ENCODE measurements at places on chromosomes 12 and 14.

DNA sequence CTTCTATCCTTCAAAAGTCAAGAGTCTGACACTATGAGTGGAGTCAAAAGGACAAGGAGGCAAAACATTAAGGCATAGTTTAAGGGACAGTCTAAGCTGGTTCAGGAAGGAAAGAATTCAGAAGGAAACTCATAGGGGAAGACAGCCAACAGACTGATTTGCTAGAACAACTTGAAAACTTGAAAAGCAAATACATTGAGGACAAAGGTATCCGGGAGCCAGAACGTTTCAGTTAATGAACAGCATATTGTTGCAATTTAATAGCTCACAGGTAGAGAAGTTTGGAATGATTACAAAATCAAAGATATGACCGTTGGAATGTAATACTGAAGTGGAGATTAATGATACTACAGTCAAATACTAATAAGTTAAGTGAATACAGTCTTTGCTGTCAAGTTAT lies 312.8 kb upstream of the RPL10L start:
- DNase-seq = peak; percentile 29

DNA sequence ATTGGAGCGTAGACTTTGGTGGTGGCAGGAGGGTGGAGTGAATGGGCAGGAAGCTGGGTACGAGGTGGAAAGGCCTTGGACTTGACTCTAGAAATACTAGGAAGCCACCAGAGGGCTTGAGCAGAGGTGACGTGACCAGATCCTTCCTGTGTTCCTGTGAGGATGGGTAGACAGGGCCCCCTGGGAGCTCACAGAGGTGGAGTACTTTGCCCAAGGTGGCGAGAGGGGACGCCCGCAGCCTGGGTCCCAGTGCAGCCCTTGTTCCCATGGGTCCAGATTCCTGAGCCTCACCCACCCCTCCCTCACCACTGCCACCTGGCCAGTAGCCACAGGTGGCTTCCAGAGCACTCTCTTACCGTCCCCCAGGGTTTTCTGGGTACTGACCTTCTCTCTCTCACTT lies 89.8 kb downstream of the KIF26A start:
- DNase-seq = no peak

DNA sequence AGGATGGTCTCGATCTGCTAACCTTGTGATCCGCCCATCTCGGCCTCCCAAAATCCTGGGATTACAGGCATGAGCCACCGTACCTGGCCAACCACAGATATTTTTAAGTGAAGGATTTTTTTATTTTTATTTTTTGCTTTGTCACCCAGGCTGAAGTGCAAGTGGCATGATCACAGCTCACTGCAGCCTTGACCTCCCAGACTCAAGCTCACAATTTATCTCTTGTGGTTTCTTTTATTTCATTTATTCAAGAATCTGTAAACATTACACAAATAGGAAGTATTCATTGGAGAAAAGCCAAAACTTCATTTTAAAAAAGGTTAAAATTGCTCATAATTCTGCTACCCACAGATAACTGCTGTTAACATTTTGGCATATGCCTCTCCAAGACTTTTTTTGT lies 13.3 kb downstream of the MOAP1 start:
- no peak for DNase-seq

DNA sequence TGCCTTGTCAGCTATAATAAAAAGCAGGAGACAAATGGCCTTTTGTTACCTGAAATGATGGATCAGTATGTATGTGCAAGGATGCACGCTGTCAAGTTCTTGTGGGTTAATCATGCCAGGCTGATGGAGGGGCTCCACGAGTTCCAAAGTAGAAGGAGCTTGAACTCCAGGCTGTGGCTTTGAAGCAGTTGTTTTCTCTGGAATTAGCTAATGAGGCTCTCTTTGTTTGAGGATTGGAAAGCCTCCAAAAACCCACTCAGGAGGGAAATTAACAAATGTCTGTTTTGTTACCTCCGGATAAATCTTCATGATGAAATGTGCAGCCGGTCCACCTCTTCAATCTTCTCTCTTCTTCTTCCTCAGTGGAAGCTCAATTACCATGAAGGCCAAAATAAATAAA lies 605.5 kb downstream of the DIO2 start:
- DNase-seq = no peak

DNA sequence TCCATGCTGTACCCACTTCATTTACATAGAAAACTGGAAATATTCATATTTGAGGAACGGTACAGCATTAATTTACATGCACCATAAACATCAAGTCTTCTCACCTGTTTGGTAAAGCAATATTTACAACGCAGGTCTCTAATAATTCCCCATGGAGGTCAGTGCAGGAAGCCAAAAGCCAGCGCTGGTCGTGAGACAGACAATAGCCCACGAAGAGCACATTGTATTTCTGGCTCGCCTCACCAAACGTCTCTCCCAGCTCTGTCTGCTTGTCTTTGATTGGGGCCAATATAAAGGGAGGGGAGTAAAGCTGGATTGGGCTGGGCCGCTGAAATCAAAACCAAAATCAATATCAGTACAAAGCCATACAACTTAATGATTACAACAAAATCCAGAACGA lies 302.1 kb downstream of the MED13L start:
- no peak for DNase-seq

- no peak for DNase-seq
Measured at GRCh38 chr14:72876710-72877063, 17.2 kb downstream of the DPF3 start.

- no peak for DNase-seq
Measured at GRCh38 chr12:83619973-83620372, 933.3 kb downstream of the TMTC2 start.

GRCh38 chr14:37602605-37603453 lies 7.4 kb downstream of the TTC6 start:
- no peak for DNase-seq

DNA sequence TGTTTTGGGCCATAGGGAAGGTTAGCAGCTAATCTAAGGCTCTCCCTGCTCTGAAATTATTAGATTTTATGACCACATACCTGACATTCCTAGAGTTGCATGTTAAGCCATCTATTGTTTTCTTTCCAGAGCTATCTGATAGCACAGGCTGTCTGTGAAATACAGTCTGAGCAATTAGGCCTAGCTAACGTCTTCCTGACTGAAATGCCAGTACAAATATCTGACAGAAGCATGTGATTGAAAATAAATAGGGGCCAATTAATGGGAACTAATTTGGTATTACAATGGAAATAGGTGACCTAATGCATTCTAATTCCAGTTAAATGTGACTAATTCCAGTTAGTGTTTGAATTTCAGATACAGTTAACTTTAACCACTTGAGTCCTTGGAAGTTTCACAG lies 115.2 kb downstream of the C12orf75 start:
- no peak for DNase-seq

- DNase-seq = no peak
Measured at GRCh38 chr14:93753647-93754046, 34.6 kb downstream of the PRIMA1 start.

DNA sequence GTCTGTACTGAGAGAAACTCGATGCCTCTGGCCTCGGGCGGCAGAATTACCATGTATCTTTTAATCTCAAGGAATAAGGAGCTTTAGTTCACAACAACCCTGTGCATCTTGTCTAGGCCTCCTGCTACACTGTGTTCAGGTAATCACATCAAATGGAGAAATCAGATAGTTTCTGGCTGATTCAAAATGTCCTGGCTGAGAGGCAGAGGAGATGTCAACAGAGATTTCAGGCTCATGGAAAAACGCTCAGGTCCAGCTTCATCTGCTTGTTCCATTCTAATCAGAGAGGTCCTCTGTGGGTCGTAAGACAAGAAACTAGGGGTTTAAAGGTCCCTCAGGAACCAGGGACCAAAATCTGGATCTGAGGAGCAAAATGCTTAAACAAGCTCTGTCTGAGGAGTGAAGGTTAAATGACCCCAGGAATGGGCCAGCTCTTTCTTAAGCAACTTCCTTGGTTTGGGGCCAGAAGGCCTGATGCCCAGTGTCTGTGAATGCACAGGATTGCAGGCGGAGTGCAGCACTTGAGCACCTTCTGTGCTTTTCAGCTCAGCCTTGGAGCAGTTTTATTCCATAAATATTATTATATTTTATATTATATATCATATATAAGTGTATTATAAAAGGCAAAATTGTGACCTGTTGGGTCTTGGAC lies 170.2 kb upstream of the PRICKLE1 start:
- DNase-seq = peak; percentile 70

DNA sequence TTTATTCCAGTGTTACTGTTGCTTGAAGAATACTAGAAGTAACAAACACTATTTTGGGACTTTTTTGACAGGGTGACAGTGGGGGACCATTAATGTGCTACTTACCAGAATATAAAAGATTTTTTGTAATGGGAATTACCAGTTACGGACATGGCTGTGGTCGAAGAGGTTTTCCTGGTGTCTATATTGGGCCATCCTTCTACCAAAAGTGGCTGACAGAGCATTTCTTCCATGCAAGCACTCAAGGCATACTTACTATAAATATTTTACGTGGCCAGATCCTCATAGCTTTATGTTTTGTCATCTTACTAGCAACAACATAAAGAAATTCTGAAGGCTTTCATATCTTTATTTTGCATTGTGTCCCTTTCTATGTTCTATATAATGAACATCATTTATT lies 44.5 kb downstream of the TMPRSS12 start:
- DNase-seq = no peak

DNA sequence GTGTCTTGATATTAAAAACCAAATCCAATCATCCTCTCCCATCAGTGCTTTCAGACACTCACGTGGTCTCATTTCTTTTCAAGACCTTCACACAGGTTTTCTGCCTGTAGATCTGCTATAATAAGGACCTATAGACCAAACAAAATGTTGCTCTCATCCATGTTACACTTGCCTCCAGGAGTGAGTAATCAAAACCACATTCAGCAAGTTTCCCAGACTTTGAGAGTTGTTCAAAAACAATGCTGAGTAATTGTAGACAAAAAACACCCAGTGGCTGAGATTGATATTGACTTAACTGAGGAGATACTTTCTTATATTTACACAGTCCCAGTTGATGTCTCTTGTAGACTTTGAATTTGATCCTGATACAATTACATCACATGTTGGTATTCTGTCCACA lies 383.1 kb downstream of the TMEM132D start:
- DNase-seq = no peak

- DNase-seq = peak; percentile 43
Measured at GRCh38 chr12:112121780-112122565, 3.4 kb upstream of the TRAFD1 start.

- no peak for DNase-seq
Measured at GRCh38 chr14:105095236-105095805, 30.1 kb upstream of the GPR132 start.

DNA sequence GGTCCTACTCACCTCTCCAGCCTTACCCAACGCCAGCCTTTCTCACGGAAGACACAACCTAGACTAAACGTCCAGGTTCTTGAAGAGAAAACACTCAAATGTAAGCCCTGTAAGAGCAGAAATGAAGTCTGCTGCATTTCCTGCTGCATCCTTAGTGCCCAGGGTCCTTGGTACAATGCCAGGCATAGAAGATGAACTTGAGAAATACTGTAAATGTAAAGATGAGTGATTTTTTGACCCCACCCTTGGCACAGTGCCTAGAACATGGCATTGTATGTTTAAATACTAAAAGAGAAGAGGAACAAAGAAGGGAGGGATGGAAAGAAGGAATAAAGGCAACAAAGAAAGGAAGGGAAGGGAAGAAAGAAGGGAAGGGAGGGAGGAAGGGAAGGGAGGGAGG lies 514.6 kb downstream of the MED13L start:
- DNase-seq = no peak

DNA sequence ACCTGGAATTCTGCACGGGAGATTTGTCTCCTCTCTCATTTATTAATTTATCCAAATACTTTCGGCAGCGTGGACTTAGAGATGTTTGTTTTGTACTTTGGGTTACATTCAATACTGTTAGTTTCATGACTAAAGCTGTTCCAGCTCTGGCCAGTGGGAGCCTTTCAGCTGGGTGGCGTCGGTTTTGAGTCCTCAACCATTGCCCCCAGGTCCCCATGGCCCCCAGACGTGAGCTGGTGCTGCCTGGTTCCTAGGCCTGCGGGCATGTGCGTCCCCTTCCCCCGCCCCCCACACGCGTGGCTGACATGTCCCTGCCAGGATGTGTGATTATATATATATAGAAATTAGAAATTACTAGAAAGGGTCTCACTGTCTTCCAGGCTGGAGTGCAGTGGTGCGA lies 48.2 kb downstream of the KIF26A start:
- DNase-seq = no peak

GRCh38 chr14:38311655-38312054 lies 55.8 kb upstream of the CLEC14A start:
- no peak for DNase-seq

DNA sequence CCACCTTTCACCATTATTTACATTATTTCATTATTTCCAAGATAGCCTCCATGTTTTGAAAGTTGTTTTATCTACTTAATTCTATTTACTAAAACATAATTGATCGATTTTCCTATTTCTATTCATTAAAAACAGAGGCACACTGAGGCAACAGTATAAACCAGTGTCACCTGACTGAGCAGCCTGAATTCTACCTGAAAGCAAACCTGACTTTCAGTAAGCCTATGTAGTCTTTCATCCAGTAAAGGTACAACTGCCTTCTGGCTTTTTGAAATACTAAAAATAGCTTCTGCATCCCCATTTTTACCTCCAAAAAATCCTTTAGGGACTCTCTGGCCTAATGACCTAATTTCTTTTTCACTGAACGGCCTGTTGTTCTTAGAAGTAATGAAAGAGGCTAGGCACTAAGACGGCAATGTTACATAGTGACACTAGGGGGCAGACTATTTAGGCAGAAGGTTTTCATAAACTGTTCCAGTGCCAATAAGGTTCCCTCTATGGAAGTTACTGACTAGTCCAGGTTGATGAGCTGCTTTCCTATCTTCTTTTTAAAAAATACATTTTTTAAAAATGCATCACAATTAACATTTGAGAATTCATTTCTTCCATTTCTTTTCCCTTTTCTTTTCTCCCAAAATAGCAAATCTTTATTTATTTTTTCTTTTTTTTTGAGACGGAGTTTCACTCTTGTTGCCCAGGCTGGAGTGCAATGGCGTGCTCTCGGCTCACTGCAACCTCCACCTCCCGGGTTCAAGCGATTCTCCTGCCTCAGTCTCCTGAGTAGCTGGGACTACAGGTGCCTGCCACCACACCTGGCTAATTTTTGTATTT lies 17.5 kb downstream of the ANAPC5 start:
- peak; percentile 23 for DNase-seq

DNA sequence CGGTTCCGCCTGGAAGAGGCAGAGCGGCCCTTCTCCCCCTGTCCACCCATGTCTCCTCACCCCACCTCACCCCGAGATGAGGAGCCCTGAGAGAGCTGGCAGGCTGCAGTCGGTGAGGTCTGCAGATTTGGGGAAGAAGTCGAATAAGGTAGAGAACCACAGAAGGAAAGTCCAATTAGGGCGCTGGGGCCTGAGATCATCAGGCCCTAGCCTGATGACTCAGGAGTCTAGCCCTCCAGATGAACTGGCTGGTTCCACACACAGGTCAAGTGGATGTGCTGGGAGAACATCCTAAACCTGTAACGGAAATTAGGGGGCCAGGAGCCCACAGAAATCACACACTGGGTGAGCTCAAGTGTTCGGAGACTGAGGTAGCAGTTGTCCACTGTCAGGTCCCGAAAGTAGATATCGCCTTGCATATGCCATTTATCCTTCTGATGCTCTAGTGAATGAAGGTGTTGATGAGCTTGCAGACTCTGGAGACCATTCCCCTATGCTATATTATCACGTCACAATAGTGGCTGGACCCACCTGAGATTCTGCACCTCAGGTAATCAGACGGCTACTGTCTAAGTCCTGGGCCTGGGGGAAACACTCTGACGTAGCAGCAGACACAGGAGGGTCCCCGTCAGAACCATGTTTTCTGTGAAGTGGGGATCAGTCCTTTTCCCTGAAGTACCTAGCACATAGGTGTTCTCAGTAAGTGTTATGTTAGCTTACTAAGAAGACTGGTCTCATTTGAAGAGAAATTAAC lies 886 bp upstream of the METTL17 start:
- no peak for DNase-seq

GRCh38 chr12:69243099-69244084 lies 4.0 kb downstream of the CPSF6 start:
- DNase-seq = no peak

All from mucosa of gallbladder (tissue), 1 donor.